Lower leg skin (tissue), 4 donors: ENCODE measurements at places on chromosomes 1 and 21.
A peak's percentile ranks its signal among the peaks of the same experiment; 100 is the strongest.

DNA sequence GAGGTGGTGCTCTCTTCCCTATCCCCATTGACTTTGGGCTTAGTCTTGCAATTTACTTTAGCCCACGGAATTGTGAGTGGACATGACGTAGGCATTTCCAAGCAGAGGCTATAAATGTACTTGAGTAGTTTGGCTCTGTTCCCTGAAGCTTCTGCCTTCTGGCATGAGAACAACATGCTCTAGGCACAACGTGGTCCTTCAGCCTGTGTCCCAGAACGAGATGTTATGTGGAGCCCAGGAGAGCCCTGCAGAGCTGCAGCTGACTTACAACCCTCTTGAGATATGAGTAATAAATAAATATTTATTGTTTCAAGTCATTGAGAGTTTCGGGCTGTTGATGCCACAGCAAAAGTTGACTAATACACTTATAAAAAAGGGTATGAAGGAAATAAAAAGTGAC is 105.2 kb upstream of the HMGB4 start:
- DNase-seq: peak; percentile 26

DNA sequence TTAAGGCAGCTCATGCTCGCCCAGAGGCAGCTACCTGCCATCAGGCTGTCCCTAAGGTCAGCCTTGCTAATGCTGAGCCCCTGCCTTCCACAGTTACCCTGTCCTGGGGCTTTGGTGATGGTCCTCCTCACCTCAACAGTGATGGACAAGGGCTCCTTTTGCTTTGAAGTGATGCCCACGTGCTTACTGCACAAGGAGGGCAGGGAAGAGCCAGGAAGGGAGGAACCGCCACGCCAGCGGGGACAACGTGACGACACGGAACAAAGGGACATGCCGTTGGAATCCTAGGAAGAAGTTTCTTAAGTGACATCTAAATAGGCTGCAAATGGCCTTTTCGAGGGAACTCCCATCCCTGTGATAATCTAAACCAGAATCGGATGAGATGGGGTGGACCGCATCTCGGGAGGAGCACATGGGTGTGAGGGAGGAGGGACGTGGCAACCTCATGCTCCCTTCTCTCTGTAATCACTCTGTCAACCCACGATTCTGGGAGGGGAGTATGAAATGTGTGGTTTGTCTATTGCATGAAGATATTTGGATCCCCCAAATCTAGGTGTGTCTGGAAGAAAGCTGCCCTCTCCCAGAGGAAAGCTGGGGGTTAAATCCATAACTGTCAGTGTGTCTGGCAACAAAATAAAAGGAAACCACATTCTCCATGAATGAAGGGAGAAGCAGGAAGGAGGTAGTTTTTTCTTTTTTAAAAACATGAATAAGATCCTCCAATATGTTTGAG is 110.9 kb upstream of the IRF2BP2 start:
- DNase-seq: peak; percentile 63

- DNase-seq: peak; percentile 74
These were observed 122.5 kb upstream of the ZBTB40 start for GRCh38 chr1:22329148-22329515.

GRCh38 chr1:56562891-56563452 is 16.4 kb downstream of the PLPP3 start:
- DNase-seq: no peak

- DNase-seq: no peak
These were observed at the start of gene DMBX1 for GRCh38 chr1:46489638-46490405. Gene DMBX1, plus strand, starts transcription at chr1:46489836. Its CDS starts 17,175 bp downstream, at chr1:46507011.

- no peak for DNase-seq
These were observed 47.6 kb downstream of the RHOU start for GRCh38 chr1:228782662-228783417.

DNA sequence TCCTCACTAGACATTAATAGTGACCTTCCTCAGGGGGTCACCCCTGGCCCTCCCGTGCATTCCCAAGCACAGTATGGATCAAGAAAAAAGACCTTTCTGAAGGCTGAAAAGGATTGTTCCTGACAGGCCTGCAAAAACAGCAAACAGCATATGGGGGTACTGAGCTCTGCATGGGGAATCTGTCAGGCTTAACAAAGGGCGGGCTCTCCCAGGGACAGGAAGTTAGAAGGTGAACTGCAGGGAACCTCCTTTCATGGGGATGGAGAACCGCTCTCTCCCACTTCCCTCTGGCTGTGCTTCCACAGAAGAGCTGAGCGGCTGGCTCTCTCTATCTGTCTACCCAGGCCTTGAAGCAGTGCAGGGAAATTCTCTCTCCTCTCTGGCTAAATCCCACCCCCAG is 91.7 kb downstream of the DTL start:
- DNase-seq: no peak

DNA sequence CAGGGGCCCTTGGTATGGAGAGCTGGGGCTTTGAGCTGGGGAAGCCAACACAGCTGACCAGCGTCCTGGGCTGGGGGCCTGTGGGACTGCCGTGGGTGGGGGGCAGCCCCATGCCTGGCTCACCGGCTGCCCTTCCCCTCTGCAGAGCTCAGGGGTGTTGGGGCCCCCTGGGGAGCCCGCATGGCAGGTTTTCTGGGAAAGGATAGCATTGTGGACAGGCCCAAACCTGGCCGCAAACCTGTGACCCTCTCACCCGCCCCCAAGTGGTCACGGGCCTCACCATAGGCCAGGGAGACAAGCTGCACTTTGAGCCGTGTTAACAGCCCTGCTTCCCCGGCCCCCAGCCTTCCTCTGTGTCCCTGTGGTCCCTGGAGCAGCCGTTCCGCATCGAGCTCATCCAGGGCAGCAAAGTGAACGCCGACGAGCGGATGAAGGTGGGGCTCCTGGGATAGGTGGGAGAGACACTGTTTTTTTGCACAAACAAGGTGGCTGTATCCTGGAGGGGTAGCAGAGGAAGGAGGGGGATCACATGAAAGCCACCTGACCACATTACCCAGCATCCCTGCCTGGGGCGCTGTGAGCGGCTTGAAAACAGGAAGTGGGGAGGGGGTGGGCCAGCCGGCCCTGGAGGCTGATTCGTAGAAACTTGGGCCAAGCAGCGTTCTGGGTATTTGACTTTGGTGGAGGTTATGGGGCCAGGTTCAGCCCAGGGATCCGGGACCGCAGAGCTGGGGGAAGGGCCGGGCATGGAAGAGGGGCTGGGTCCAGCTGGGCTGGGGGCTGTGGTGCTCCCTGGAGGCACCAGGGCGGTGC is 65.9 kb downstream of the PIK3CD start:
- peak; percentile 94 for DNase-seq

DNA sequence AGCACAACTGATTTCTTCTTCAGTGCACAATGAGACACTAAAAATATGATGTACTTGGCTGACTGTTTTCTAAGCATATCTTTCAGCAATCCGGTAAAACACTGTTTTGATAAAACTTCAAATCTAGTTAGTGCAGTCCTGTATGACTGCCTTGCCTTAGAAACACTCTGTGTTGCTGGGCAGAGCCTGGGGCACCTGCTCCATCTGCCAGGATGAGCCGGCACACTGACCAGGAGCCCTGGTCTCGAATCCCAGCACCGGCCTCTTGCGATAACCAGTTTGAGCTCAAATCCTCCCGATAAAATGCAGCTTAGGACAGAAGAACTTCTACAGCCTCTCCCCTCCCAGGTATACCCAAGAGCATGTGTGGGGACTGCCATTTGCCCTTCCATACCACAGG is 199.5 kb downstream of the SIPA1L2 start:
- no peak for DNase-seq

DNA sequence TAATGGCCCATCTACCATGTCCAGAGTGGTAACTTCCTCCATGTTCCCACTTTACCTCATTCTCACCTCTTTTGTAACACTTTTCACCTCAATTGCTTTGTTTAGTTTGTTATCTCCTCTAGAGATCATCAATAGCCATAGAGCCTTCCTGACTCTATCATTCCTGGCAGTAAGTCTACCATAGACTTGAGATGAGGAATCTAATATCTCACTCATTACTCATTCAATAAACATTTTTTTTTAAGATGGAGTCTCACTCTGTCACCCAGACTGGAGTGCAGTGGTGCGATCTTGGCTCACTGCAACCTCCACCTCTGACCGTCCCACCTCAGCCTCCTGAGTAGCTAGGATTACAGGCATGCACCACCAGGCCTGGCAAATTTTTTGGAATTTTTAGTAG is 7.1 kb downstream of the NMNAT2 start:
- no peak for DNase-seq

DNA sequence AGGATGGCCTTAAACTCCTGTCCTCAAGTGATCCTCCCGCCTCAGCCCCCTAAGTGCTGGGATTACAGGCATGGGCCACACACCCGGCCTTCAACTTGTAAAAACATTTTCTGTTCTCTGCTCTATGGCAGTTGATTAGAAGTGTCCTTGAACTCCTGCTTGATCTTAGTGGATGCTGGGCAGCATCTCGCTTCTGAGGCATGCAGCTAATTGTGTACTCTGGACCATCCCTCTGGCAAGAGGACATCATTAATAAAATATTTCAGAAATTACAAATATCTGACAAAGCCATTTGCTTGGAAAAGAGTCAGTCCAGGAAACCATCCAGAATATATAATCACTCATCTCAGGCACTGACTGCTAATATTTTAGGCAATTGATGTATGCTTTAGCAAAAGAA is 8.1 kb downstream of the NGF start:
- DNase-seq: peak; percentile 45

DNA sequence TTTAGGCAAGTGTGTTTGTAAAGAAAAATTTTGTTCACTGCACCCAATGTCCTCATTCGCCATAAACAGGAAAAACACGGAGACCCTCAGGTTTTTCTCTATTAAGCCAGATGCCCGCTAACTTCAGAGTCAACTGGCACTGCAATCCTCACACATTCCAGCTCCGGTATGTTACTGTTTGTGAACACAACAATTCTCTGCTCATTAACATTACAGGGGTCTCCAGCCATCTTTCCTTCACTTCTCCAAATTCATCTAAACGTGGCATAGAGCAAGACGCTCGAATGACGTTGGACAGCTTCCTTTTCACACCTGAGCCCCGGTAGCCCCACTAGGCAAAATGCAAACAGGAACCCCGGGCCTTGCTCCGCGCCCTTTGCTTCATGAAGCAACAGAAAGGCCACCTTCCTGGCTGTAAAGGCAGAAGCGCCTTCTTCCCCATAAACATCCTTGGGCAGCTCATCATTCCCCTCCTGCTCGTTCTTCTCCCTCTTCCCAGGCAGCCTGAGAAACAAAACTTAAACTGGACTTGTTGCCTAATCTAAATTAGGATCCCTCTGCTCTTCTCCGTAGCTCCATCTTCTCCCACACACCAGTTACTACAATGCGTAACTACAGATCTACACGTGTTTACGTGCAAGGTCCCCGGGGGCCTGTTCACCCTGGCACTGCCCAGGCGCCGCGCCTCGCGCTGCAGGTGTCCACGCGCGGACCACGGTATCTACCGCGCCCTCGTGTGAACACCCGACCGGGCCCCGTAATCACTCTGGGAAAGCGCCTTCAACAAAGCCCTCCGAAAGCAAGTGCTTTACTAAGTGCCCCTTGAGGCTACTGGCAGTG is 1.2 kb downstream of the LBR start:
- no peak for DNase-seq

DNA sequence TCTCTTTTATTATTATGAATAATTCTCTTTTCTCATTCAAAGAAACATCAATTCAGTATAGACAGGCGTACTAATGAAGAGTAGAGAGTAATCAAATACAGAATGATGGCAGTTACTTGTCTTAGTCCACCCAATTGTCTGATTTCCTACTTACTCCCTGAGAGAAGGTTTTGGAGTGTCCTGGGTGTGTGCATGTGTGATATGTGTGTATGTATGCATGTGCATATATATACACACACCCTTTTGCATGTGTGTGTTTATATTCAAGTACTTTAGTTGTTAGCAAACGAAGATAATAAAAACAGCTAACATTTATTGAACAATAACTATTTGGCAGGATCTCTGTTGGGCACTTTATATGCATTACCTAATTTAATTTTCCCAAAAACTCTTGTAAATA is 63.2 kb upstream of the CCDC190 start:
- DNase-seq: no peak

DNA sequence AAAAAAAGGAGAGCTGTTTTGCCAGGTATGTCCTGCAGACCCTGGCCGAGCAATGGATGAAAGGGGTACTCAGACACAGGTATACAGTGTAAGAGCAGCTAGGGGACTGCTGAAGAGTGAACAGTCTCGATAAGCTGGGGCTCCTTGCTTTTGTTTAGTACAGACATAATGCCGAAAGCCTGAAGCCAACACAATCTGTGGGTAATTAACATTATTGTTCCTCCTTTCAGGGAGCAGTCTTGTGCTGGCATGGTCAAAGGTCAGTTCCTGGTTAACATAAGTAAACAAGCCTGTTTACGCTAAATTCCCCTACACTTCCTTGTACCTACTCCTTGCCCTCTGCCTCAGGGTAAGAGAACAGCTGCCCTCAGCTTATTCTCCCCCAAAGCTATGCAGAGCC is 272.3 kb upstream of the ST6GALNAC5 start:
- DNase-seq: no peak

DNA sequence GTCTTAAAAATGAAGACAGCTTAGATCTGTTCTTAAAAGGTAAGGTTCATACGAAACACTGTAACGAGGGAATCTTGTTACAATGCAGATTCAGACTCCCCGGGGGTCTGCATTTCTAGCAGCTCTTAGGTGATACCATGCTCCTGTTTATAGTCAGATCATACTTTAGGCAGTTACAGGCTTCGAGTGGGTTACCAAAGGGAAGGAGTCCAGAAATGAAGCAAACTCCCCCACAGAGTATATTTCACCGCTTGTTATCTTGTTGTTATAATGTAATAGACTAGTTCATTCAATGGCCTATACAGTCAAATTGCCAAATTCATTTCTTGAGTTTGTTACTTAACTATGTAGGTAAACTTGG is 601.1 kb downstream of the USP25 start:
- no peak for DNase-seq

- no peak for DNase-seq
These were observed 6.7 kb upstream of the ZNF670 start for GRCh38 chr1:247085310-247085709.

DNA sequence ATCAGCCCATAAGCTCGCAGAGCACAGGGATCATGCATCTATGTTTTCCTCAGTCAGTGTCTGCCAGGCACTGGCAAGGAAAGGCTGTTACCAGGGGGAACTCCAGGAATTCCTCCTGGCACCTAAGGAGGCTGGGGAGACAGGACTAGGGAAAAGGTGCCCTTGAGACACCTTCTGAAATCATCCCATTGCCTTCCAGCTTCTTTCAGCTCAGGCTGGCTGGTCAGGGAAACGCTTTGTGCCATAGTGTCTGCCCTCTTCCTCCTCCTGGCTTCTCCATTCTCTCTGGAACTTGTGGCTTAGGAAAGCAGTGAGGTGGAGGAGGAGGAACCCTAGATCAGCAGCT is 13.8 kb downstream of the LMNA start:
- DNase-seq: no peak

GRCh38 chr1:210527091-210527490 is 198.4 kb downstream of the HHAT start:
- no peak for DNase-seq

GRCh38 chr1:153617663-153618062 is 1.5 kb upstream of the S100A14 start:
- no peak for DNase-seq

- DNase-seq: no peak
These were observed 5.5 kb downstream of the ETV3 start for GRCh38 chr1:157132616-157133167.
